Muscle of leg (tissue), 16 donors: ENCODE measurements at places on chromosomes 1 and 21. TPM values are rescaled to one million over a fixed set of nuclear protein-coding genes. Genes with fewer than 3 reads are reported as not detected.

DNA sequence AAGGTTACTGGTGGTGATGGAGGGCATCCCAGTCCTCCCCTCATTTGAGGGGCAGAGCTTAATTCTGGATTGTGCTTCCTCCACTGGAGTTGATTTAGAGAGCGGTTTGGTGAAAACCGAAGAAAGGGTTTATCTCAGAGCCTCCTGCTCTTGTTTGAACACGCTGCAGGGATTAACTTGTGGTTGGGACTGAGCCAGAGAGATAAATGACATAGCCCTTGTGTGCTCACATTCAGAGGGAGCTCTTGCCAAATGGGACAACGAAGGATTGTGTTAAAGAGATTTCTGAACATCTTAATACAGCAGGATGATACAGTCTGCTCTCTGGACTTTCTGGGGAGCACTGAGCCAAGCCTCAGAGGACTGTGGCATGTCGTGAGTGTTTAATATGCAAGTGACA is 308.2 kb downstream of the DISC1 start:
- DNase-seq: peak; percentile 86

DNA sequence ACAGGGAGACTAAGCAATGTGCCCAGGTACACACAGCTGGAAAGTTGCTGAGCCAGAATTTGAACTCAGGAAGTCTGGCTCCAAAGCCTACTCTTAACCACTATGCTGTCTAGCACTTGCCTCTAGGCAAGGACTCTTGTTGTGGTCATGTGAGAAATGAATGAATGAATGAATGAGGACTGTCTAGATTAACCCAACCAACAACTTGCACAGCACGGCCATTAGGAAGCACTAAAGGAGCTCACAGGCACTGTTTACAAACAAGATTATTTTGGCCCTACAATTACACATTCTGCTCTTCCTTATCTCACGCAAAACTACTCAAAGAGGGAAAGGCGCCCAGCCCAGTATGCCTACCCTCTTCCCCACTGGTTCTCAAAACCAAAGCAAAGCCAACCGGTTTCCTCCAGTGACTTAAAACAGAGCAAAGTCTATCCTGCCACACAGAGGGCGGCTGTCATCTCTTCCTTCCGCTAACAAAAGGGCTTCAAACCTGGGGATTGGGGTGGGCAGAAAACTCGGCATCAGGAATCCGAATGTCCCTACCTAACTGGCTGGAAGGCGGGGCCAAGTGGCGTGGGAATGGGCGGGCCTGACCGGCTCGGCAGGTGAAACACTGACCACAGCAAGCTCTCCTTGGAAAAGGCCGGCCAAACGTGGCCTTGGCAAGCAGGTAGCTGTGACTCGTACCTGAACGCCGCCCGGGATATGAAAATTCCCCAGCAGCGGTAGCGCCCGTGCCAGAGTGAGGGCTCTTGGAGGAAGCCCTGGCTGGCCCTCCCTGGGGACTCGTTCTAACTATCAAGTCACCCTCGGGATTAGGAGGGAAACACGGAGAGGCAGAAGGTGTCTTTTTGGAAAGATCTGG is 948 bp downstream of the STK40 start:
- DNase-seq: peak; percentile 55

- DNase-seq: no peak
These were observed 414.3 kb downstream of the SETD4 start for GRCh38 chr21:35645991-35646390.

DNA sequence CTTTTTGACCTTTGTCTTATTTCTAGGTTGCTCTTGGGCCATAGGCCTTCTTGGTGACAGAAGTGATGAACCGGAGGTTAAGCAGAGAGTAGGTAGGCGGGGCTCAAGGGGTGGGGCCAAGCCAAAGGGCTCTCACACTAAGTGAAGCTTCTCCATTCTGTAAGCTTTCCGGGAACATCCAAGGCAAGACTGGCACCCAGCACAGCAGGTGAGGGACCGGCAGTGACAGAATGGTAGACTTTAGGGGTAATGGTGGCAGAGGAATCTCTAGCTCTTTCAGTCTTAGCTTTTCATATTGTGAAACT is at the start of gene TNFAIP8L2:
Gene TNFAIP8L2, plus strand, starts transcription at position 135 of the 305 bp plus-strand sequence. CDS start 2,049 bp downstream, outside the sequence.
- no peak for DNase-seq

DNA sequence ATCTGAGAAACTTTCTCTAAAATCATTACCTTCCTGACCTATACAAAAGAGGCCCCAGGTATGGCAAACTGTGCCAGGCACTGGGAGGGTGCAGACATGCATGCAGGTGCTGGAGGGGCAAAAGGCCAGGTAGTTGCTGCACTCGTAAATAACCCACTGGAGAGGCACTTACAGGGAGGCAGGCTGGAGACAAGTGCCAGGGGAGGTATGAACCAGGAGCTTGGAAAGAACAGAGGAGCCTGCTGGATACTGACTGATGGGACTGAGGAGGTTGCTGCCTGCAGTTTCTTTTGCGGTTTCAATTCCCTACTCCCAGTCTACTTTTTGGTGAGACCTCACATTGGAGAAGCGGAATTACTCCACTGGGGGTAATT is 113.9 kb downstream of the DSCAM start:
- no peak for DNase-seq

- no peak for DNase-seq
These were observed 2.8 kb downstream of the SELL start for GRCh38 chr1:169708647-169709046.

DNA sequence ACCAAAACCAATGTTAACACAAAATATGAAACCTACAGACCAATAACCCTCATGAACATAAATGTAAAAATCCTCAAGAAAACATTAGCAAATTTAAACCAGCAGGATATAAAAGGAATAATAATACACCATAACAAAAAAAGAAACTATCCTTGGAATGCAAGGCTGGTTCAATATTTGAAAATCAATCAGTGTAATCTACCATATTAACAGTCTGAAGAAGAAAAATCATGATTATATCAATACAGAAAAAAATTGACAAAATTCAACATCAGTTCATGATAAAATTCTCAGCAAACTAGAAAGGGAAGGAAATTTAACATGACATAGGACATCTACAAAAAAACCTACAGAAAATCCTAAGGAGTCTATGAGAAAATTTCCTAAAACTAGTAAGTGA is 19.8 kb downstream of the PRMT2 start:
- no peak for DNase-seq

GRCh38 chr1:41558761-41559171 is 74.3 kb upstream of the EDN2 start:
- DNase-seq: peak; percentile 95

KRTAP27-1 gene
- not detected for polyA plus RNA-seq

DNA sequence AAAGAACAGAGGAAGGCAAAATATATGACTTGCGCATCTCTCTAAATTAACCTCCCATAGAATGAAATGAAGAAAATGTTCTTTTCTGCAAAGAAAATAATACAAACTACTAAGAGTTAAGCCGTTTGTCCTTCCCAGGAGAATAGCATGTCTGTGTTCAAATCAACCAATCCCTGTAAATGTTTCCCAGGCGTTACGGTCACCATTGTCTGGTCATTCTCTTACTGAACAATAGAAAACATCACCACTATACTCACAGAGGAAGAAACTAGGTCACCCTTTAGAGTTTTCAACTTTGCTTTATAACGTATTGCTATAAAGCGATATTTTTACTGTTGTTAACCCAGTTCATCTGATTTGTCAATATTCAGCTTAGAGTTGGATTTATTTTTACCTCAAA is 34.1 kb downstream of the COL11A1 start:
- DNase-seq: no peak

GJA5 gene
- polyA plus RNA-seq: 26.9 TPM

DNA sequence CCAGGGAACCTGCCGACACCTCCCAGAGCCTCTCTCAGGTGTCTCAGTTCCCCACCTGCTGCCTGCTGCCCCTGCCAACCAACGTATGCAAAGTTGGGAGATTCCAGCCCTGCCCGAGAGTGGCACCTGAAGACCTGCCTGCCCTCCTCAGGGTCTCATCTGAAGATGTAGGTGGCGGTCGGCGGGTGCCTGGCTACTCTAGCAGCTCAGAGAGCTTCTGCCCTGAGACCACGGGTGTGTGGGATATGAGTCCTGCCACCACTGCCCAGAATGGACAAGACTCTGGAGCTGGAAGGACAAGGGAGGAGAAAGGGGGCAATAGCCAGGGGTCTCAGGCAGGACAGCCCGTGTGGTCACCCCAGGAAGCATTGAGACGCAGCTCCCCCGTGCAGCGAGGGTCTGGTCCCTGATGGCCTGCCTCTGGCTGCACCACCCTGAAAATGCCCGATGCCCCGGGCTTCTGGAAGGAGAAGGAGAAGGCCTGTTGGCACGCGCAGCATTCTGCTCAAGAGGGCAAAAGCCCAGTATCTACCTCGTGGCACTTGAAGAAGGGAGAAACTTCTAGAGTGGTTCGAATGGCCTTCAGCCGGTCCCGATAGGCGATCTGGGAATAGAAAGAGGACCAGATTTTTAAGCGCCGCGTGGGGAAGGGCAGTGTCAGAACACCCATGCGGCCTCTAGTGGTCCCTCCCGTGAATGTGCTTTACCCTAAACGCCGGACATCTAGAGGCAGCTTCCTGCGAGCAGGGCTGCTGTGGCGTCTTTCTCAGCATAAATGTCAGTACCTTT is 88.8 kb downstream of the STUM start:
- peak; percentile 77 for DNase-seq

C1QB gene
- polyA plus RNA-seq: 17.5 TPM

DNA sequence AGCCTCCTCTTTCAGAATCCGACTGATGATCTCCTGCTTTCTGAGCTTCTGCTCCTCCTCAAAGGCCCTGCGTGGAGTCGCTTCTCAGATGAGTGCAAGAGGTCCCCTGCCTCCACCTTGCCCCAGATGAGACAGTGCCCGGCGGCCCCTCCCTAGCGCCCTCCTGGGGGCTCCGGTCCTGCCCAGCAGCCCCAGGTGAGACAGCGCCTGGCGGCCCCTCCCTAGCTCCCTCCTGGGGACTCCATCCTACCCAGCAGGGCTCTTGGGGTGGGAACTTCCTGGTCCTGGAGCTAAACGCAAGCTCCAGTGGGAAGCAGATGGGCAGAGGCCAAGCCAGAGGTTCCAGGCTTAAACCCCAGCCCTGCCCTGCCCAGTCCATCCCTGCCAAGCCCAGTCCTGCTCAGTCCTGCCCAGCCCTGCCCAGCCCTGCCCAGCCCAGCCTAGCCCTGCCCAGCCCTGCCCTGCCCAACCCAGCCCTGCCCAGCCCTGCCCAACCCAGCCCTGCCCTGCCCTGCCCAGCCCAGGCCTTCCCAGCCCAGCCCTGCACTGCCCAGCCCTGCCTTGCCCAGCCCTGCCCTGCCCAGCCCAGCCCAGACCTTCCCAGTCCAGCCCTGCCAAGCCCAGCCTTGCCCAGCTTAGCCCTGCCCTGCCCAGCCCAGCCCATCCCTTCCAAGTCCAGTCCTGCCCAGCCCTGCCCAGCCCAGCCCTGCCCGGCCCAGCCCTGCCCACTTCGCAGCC is 34.6 kb downstream of the CFAP74 start:
- DNase-seq: no peak

GRCh38 chr21:45819478-45820170 is 161.9 kb upstream of the COL6A1 start:
- DNase-seq: peak; percentile 27

GRCh38 chr21:38942748-38943211 is 137.1 kb downstream of the ETS2 start:
- no peak for DNase-seq

- DNase-seq: no peak
These were observed 3.2 kb upstream of the MIB2 start for GRCh38 chr1:1612104-1612400.

DNA sequence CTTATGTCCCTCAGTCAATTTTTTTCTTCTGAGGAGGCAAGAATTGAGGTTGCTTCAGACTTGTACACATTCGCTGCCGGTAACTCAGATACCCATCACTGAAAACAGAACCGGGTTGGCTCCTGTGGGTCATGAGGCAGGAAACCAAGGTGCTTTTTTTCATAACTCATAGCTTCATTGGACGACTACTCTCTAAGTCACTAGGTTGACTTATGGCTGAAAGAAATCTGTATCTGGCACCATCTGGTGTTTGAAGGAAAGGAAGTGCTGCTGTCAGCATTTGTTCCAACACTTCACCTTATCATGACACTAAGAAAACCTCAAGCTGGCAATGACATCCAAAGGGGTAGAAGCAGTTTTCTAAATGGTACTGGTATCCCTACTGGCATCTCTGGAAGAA is 82.3 kb downstream of the TBX19 start:
- DNase-seq: no peak

- DNase-seq: no peak
These were observed 5.8 kb upstream of the CLDN19 start for GRCh38 chr1:42745851-42746250.

DNA sequence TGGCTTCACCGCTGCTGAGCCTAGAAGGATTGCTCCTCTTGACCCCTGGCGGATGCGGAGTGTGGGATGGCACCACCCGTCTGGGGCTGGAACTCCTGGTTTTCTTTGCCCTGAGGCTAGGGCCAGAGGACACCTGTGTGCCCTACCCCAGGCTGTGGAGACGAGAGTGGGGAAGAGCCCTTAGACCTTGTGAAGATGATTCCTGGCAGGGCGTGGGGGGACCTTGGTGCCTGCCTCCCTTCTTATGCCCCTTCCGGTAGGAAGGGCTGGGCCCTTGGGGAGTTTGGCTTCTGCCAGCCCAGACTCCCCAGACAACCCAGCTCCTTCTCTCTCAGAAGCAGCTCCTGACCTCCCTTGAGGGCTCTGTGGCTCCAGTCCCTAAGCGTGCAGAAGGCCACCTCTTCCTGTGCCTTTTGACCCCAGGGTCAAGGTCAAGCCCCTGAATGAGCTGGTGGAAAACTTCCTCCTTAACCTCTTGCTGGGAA is 891 bp downstream of the RPS6KA1 start:
- DNase-seq: no peak

DNA sequence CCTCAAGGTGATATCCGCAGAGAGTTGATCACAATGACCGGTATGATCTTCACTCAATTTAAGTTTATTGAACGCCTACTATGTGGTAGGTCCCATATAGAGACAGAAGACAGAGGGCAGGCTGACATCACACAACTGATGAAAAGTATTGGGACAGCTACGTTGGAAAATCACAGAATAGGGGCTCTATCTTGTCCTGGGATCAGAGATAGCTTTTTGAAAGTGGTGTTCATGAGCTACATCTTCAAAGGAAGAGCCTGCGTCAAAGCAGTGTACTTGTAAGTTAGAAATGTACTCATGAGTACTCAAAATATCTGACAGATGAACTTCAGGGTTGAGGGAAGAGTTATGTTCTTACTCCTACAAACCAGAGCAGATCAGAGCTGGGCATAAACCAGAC is 54.4 kb downstream of the GADD45A start:
- DNase-seq: no peak

- peak; percentile 75 for DNase-seq
These were observed 63.4 kb upstream of the L1TD1 start for GRCh38 chr1:62131093-62131725.

DIRAS3 gene
- polyA plus RNA-seq: 3.9 TPM

GRCh38 chr21:39714331-39714730 is 30.7 kb upstream of the IGSF5 start:
- peak; percentile 32 for DNase-seq

DNA sequence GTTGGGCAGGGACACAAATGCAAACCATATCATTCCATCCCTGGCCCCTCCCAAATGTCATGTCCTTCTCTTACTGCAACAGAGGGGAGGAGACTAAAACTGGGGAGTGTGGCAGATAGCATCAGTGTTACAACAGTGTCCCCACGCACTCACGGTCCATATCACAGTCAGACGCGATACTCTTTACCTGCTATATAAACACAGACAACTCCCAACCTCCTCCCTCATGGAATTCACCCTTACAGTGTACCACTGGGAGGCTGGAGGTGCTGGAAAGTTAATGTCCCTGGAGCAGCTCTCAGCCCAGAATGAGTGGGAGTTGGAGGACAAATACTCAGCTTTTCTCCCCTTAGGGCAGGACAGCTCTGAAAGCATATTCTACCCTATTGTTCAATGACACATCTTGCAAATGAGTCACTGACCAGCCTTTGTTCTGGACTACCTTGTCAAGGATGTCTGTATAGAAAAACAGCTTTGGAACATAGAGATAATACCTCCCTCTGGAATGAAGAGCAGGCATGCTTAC is 445.9 kb downstream of the SETD4 start:
- DNase-seq: no peak

VAV3 gene
- 3.1 TPM for polyA plus RNA-seq
